Myocyte (in vitro differentiated cells): ENCODE measurements at places on chromosomes 7 and 10.

DNA sequence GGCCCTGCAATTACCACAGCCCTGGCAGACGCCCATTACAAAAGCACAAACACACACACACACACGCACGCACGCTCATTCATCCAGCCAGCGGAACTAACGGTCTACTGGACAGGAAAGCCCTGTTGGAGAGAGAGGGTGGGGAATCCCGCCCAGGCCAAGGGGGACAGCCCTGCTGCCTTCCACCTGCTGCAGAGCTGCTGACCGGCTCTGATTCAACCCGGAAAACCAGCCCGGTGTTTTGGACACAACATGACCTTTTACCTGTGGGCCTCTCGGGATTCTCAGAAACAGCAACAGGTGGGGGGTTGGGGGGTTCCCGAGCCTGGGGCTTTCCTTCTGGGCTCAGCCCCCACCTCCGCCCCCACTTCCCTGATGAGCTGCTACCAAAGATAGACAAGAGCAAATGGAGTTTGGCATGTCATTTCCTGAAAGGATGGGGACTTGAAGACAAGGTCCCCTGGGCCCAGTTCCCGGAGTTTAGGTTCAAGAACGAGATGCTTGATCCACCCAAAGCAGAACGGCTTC, 18.5 kb upstream of the SERPINE1 start:
- DNase-seq, result peak; percentile 66

- DNase-seq, result peak; percentile 64
These were observed 118.7 kb downstream of the C10orf105 start for GRCh38 chr10:71600849-71601248.

DNA sequence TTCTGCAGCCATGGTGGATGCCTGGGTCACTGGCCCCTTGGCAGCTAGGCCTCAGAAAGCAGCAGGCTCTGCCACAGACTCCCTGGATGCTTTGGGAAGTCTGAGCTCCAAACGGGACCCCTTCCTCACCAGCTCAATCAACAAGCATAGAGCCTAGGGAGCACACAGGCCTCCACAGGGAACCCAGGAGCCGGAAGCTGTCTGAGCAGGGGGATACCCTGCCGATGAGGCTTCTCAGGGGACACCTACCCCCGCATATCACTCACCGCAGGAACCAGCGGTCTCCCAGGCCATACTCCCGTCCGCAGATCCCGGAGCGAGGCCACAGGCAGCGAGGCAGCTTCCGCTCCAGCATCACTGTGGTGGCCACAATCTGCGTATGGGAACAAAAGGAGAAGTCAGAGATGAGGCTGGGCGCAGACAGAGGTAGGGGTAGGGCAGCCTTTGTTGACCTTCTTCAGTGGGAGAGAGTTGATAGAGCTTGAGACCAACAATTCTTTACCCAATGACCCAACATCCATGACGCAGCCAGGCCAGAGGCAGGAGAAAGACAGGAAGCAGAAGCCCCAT, 13.4 kb downstream of the TRPV6 start:
- DNase-seq, result no peak

DNA sequence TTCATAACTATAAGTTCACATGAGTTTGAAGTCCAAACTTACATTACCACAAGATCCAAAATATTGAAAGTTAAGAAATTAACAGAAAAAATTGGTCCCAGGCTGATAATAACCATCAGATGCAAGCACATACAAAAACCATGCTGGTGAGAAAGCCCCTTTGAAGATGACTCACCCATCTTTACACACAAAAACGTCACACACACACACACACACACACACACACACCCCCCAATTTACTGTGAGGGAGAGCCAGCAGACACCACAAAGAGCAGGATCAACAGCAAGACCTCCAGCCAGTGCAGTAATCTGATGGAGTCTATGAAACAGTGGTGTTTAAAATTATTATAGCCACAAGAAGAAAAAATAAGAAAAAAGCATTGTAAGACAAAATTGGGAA, 50.1 kb upstream of the DRGX start:
- DNase-seq, result no peak

DNA sequence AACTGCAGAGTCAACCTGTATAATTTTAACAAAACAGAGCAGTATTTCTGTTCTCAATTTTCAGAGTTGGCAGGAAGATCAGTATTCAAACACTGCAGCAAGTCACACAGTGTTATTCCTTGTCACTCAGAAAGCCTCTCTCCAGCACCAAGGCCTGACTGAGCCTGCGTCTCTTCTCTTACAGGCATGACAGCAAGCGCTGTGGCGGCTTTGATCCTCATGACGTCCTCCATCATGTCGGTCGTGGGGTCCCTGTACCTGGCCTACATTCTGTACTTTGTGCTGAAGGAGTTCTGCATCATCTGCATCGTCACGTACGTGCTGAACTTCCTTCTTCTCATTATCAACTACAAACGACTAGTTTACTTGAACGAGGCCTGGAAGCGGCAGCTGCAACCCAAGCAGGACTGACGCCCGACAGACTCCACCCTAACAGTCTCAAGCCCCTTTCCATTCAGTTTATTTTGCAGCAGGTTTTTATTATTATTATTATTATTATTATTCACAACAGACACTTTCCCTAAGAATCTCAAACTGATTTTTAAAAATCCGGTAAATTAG, 28.0 kb downstream of the GUSB start:
- DNase-seq, result no peak

- DNase-seq, result no peak
These were observed 447.1 kb downstream of the MDFIC start for GRCh38 chr7:115368998-115369397.

- no peak for DNase-seq
These were observed 359.7 kb upstream of the ZNF32 start for GRCh38 chr10:44008270-44008916.

- peak; percentile 57 for DNase-seq
These were observed 22.5 kb downstream of the FAM171A1 start for GRCh38 chr10:15348579-15348978.

DNA sequence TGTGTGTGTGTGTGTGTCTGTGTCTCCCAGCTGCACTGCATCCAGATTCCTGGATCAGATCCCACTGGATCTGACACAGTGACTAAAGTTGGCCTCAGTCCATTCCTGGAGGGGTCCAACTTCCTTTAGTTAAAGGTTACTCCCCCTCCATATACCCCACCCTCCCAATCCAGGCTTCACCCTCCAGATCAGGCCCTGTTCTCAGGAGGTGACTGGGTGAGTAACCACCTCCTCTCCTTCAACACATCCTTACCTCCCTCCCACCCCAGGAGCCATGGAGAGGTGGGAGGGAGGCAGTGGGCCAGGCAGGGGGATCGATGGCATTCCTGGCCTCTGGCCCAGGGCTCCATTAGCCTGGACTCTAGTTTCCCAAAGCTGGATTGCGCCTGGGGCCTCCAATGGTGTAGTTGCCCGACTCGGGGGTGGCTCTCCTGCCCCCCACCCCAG, 11.3 kb downstream of the KCNIP2 start:
- DNase-seq, result no peak

- DNase-seq, result no peak
These were observed 31.4 kb downstream of the SVIL start for GRCh38 chr10:29603223-29603896.

GRCh38 chr10:103793920-103794883, 61.2 kb downstream of the SH3PXD2A start:
- no peak for DNase-seq

DNA sequence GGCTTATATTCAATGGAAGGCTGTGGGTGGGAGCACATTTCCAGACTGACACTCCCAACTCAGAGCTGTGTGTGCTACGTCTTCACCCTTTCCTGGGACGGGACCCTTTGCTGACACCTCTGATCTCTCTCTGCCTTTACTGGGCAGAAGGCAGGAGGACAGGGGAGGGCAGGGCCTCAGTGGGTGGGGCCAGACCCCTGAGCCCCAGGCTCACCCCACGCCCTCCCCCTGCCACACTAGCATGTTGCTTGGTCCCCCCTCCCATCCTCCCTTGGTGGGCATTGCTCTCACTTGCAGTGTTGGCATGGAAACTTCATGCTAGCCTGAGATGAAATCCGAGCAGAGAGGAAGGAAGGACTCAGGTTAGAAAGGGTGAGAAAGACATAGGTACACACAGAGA, 18.4 kb downstream of the TMEM273 start:
- DNase-seq, result no peak

GRCh38 chr10:2890093-2890492, 177.3 kb upstream of the PFKP start:
- no peak for DNase-seq

- peak; percentile 75 for DNase-seq
These were observed 54.8 kb upstream of the AGBL3 start for GRCh38 chr7:134931487-134931886.

DNA sequence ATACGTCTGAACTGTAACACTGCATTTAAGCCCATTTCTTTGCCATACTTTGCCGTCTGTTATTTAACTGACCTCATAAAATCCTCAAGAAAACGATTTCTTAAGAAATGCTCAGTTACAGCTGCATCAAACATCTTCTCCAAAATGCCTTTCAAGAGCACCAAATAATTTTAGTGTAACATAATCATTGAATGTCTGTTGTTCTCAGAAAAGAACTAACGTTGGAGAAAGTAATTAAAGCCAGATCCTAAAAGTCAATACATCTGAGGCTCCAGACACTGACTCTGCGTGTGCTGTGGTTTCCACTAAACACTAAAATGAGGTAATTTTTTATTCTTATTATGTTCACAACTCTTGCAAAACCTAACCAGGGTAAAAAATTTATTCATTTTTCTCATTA, 63.7 kb upstream of the LRRC17 start:
- DNase-seq, result no peak

- no peak for DNase-seq
These were observed 283.8 kb downstream of the PTEN start for GRCh38 chr10:88147000-88147798.

DNA sequence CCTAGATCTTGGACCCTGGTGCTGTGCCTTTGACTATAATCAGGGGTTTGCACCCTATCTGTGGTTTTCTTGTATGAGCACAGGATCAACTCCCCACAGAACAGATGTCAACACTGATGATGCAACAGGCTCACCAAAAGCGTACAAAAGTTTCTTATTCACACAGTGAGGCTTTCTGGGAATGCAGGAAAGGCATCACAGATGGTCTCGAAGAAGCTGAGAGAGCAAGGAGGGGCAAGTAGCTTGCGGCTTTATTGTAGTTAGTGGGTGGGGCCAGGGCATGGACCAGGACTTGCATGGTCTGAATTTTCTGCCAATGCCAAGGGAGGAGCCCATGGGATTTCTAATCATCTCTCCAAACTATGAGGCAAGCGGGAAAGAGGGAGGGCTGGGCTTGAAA, 46.2 kb downstream of the SEC61G start:
- peak; percentile 40 for DNase-seq
